ENCODE measurements at places on chromosomes 2 and 18.

DNA sequence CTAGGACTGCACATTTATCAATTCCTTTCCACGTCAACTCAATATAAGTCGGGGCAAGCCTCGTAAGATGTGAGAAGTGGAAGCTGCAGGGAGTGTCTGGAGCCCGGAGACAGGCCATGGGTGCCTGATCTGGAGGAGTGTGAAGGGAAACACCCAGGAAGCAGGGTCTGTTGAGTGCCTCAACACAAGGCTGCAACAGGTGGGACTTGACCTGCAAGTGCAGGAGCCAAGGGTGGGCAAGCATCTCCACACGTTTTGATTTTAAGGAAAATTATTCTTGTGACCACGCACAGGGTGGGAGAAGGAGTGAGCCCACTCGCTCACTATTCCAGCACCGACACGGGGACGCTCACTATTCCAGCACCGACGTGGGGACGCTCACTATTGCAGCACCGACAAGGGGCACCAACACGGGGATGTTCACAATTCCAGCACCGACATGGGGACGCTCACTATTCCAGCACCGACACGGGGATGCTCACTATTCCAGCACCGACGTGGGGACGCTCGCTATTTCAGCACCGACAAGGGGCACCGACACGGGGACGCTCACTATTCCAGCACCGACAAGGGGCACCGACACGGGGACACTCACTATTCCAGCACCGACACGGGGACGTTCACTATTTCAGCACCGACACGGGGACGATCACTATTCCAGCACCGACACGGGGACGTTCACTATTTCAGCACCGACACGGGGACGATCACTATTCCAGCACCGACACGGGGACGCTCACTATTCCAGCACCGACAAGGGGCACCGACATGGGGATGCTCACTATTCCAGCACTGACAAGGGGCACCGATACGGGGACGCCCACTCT is 197.3 kb downstream of the EIPR1 start:
- DNase-seq, result no peak

GRCh38 chr18:75554644-75555185 is 127.2 kb upstream of the SMIM21 start:
- no peak for DNase-seq

DNA sequence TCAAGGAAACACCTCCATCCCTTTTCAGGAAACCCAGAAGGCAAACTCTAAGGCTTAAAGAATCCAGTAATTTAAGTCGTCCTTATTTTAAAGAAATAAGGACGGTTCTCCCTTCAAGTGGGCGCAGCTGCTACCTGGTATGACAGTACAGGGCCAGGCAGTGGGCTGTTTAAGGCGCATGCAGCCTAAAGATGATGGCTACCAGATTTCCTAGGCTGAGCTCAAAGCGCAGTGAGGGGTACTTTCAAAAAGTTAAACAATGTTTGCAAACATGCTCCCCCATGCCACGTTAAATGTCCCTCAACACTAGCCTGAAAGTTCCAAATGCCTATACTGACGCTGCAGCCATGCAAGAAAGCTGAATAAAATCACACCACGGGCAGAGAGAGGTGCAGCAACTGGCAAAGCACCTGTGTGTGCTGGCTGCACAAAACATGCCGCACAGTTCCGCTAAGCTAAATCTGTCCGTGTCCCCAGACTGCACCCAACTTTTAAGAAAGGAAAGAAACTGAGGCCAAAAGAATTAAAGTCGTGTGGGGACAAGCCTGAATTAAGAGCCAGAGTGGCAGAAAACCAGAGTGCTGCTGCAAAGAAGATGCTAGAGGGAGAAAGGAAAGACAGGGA is 583 bp downstream of the HIBCH start:
- DNase-seq, result no peak

DNA sequence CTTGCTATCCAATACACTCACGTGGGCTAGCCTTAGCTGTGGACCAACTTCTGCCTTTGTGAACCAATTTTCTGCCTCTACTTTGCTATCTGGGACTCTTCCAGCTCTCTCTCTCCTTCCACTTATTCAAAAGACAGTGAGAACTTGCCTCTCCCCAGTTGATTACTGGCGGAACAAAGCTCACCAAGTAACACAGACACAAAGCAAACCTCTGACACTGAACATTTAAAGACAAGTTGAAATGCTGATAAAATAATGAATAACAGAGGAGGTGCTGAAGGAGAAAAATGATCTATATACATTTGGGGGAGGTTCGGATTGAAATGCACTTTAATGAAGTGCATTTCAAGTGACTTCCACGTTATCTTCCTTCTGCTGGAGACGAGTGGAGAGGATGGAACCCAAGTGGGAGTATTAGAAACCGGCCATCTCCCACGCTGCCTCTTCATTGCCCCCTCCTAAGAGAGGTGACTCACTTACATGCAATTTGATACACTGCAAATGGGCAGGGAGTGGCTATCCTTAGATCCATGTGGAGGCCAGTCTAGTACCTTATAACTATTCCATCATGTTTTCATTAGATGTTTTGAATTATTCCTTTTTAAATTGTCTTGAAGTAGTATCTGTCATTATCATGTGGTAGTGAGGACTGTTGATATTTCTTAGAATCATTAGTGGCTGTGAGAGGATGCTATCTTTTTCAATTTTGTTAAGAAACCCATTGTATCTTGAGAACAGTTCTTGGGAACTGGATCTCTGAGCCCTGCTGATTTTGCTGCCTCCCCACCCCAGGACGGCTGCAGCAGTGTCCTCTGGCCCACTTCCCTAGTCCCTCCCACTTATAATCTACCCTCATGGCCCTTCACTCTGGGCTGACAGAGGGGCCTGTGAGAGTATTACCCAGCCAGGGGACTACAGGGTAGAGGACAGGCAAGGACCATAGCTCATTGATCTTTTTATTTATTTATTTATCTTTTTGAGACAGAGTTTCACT is 6.0 kb upstream of the GLI2 start:
- no peak for DNase-seq

DNA sequence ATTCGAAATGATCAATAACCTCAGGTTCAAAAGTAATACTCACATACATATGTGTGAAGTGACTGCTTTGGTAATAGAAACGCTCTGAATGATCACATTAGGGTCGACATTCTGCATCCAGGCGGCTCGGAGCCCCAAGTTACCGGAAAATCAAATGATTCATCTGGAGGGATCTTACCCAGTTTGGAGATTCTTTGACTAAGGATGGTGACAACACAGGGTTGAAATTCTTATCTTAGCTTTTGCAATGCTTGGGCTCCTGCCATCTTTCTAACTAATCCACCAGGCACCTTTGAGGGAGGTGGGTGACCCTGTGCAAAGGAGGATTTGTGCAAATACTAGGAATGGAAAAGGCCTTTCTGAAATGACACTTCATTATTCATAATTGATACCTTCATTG is 10.8 kb downstream of the GBX2 start:
- DNase-seq, result no peak

- DNase-seq, result no peak
Measured at GRCh38 chr18:23186781-23187180, 51.5 kb downstream of the CABLES1 start.

- no peak for DNase-seq
Measured at GRCh38 chr2:41941831-41942230, 106.0 kb upstream of the PKDCC start.

GRCh38 chr18:21406116-21406515 is 164.1 kb downstream of the GREB1L start:
- DNase-seq, result no peak

GRCh38 chr2:136141510-136142149 is 23.7 kb upstream of the CXCR4 start:
- DNase-seq, result no peak

GRCh38 chr18:12031846-12032245 is 50.5 kb downstream of the IMPA2 start:
- peak; percentile 94 for DNase-seq

DNA sequence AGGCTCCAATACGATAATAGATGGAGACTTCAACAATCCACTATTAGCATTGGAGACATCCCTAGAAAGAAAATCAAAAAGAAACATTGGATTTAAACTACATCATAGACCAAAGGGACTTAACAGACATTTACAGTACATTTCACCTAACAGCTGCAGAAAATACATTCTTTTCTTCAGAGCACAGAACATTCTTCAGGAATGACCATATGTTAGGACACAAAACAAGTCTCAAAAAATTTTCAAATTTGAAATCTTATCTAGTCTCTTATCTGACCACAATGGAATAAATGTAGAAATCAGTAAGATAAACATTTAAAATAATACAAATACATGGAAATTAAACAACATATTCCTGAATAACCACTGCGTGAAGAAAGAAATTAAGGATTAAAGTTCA is 68.7 kb downstream of the STRADB start:
- no peak for DNase-seq

- DNase-seq, result no peak
Measured at GRCh38 chr2:159326569-159327255, 40.2 kb upstream of the WDSUB1 start.

- DNase-seq, result no peak
Measured at GRCh38 chr2:147416099-147416498, 428.7 kb upstream of the ACVR2A start.

GRCh38 chr2:168116448-168116847 is 130.9 kb downstream of the STK39 start:
- DNase-seq, result no peak

DNA sequence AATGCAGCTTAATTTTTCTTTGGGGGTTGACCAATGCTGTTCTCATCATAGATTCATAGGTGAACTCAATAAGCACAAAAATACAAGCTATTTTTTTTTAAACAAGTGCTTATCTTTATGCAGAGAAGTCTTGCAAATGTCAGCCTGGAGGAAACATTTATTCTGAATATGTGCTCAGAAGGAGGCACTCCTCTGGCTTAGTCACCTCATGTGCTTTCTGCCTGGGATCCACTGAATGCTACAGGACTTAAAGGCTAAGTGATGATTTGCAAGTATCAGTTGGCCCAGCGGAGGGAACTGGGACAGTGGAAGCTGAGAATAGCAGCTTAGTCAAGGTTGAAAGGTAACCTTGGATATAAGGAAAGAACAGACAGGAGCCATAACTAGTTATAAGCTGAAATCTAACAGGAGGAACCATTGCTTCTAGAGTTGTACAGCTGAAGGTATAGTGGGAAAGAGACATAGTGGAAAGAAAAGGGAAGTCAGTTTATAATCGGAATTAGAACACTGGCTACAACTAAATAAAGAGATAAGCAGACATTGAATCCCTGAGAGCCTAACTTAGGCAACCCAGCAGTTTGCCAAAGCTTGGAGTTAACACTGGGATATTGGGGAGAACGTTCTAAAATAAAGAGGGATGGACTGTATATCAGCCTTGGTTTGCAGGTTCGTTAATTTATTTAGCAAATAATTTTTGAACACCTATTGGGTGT is 488.7 kb downstream of the SUCLG1 start:
- no peak for DNase-seq

- DNase-seq, result peak; percentile 79
Measured at GRCh38 chr2:161423421-161424393, 7.6 kb downstream of the TBR1 start.

GRCh38 chr2:23926290-23926749 is 603 bp downstream of the ATAD2B start:
- DNase-seq, result peak; percentile 85

DNA sequence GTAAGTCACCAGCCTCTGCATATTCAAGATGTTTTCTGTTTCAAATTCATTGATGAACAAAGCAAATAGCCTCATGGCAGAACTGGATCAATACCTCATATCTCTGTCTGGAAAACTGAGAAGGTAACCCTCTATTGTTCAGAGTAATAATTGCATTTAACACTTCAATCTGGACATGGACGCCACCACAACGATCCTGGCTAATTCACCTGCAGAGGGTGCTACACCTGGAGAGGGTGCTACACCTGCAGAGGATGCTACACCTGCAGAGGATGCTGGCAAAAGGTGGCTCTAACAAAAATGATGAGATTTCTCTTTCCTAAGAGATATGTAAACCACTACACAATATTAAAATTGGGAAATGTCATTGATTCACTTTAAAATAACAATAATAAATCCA is 183.1 kb upstream of the HNRNPA3 start:
- DNase-seq, result no peak

- DNase-seq, result no peak
Measured at GRCh38 chr18:5167831-5168230, 29.2 kb downstream of the AKAIN1 start.
